ENCODE measurements at places on chromosomes 4 and X.

DNA sequence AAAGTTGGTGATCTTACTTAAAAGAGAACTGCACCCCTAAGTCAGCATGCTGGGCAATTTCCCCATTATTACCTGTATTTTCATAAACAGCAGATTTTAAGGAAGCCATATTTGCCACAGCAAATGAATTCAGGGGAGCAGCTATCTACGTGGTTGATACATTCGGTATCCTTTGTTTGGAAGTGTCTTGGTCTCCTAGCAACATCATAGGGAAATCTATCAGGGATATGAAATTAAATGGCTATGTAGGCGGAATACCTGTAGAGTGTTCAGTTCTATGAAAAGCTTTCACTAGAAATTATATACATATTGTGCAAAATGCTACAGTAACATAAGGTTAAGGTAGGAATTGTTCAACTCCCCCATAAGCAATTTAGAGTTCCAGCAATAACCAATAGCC lies 157.2 kb upstream of the EMCN start:
- no peaks in the 10 kb centered on the region for H3K36me3 ChIP-seq
- no peaks in the 10 kb centered on the region for H3K4me1 ChIP-seq
- H3K27ac ChIP-seq = no peak overlapping the region
- H3K27me3 ChIP-seq = no peaks in the 10 kb centered on the region
- DNase-seq = no peak
- no peak overlapping the region for H3K4me3 ChIP-seq

GRCh38 chrX:107683124-107683895 lies 55.0 kb downstream of the PRPS1 start:
- DNase-seq = no peak
- peak overlapping the region; percentile 33 for H3K27ac ChIP-seq
- H3K36me3 ChIP-seq = no peaks in the 10 kb centered on the region
- no peaks in the 10 kb centered on the region for H3K27me3 ChIP-seq
- H3K4me3 ChIP-seq = no peak overlapping the region
- peaks cover 39% of the 10 kb centered on the region for H3K4me1 ChIP-seq

GRCh38 chrX:107562482-107562881 lies 65.8 kb upstream of the PRPS1 start:
- no peaks in the 10 kb centered on the region for H3K27me3 ChIP-seq
- H3K36me3 ChIP-seq = peaks cover 16% of the 10 kb centered on the region
- H3K27ac ChIP-seq = no peak overlapping the region
- H3K4me1 ChIP-seq = no peaks in the 10 kb centered on the region
- no peak overlapping the region for H3K4me3 ChIP-seq
- DNase-seq = no peak

- no peaks in the 10 kb centered on the region for H3K4me1 ChIP-seq
- no peak for DNase-seq
- H3K4me3 ChIP-seq = no peak overlapping the region
Measured at GRCh38 chrX:67673741-67674274, 130.0 kb downstream of the AR start.

- H3K4me1 ChIP-seq = peaks cover 6% of the 10 kb centered on the region
- H3K27me3 ChIP-seq = peaks cover 8% of the 10 kb centered on the region
- H3K27ac ChIP-seq = no peak overlapping the region
- no peak overlapping the region for H3K4me3 ChIP-seq
Measured at GRCh38 chr4:165440415-165441158, 61.8 kb downstream of the CPE start.

DNA sequence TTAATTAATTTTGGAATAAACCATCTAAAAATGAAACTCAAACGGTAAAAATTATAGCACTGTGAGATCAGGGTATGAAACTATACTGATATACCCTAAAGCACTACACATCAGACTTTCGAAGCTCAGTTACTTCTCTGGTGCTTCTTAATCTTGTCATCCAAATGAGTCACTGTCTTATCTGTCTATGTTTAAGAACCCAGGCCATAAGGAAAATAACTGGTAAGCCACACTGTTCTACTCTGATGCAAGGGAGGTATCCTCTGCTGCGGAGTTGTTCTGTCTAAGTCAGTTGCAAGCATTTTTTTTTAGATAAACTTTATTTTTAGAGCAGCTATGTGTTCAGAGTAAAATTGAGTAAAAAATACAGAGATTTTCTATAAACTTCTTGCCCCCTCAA lies 830.8 kb upstream of the POU3F4 start:
- H3K36me3 ChIP-seq = no peaks in the 10 kb centered on the region
- no peaks in the 10 kb centered on the region for H3K4me1 ChIP-seq
- no peak for DNase-seq
- no peaks in the 10 kb centered on the region for H3K27me3 ChIP-seq

DNA sequence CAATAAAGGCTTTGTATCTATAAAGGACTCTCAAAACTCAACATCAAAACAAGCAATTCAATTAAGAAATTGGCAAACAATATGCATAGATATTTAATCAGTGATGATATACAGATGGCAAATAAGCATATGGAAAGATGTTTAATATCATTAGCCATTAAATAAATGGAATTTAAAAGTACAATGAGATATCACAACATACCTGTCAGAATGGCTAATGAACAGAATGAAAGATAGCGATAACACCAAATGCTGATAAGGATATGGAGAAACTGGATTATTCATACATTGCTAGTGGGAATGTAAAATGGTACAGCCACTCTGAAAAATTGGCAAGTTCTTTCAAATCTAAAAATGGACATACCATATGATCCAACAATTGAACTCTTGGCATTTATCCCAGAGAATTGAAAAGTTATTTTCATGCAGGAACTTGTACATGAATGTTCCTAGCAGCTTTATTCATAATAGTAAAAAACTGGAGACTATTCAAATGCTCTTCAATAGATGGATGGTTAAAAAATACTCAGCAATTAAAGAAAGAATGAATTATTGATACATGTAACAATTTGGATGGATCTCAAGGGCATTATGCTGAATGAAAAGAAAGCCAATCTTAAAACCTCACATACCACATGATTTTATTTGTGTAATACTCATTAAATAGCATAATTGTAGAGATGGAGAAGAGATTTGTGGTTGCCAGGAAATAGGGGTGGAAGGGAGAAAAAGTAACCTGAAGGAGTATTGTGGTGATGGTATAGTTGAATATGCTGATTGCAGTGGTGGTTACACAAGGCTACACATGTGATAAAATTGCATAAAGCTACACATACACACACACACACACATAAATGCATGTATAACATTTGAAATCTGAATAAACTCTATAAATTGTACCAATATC lies 45.9 kb upstream of the ALG13 start:
- no peaks in the 10 kb centered on the region for H3K36me3 ChIP-seq
- no peaks in the 10 kb centered on the region for H3K4me1 ChIP-seq
- no peak overlapping the region for H3K4me3 ChIP-seq
- no peak for DNase-seq
- H3K27ac ChIP-seq = no peak overlapping the region

- no peaks in the 10 kb centered on the region for H3K36me3 ChIP-seq
- H3K27me3 ChIP-seq = peaks cover 18% of the 10 kb centered on the region
- no peak for DNase-seq
- H3K4me3 ChIP-seq = no peak overlapping the region
- no peak overlapping the region for H3K27ac ChIP-seq
- peaks cover 3% of the 10 kb centered on the region for H3K4me1 ChIP-seq
Measured at GRCh38 chr4:5824227-5824626, 68.7 kb downstream of the CRMP1 start.

DNA sequence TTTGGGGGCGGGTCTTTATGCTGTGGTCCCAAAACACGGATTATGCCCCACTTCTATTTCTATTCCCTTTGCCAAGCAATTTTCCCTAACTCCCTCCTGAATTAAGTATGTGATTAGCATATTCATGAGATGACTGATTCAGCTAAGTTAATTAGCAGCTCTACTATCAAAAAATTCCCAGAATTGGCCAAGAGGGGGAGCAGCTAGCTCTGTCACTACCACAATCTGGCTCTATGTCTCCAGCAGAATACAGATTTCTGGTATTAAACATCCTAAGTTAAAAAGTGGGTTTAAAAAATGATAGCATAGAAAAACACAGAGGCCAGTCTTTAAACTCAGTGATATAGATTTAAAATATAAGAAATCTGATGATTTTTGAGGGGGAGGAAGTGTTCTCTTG lies 80.3 kb downstream of the GPC4 start:
- H3K36me3 ChIP-seq = no peaks in the 10 kb centered on the region
- H3K4me1 ChIP-seq = no peaks in the 10 kb centered on the region
- DNase-seq = no peak
- H3K4me3 ChIP-seq = no peak overlapping the region

DNA sequence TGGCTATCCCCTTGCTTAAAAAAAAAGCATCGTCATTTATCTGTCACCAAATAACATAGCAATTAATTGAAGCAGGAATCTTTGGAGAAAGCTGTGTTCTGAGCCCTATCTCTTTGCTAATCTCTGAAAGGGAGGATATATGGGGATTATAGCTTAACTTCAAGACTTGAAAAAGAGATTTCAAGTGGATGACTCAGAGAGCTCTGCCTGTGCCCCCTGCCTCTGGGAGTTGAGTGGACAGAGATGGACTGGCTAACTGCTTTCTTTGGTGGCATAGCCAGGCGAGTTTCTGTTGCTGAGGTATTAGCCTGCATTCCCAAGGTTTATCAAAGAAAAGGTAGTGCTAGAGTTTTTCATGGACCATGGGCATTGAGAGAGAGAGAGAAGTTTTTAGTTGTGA lies 91.6 kb downstream of the DDIT4L start:
- no peak overlapping the region for H3K27ac ChIP-seq
- peaks cover 21% of the 10 kb centered on the region for H3K4me1 ChIP-seq
- H3K36me3 ChIP-seq = no peaks in the 10 kb centered on the region
- H3K27me3 ChIP-seq = no peaks in the 10 kb centered on the region
- DNase-seq = no peak

DNA sequence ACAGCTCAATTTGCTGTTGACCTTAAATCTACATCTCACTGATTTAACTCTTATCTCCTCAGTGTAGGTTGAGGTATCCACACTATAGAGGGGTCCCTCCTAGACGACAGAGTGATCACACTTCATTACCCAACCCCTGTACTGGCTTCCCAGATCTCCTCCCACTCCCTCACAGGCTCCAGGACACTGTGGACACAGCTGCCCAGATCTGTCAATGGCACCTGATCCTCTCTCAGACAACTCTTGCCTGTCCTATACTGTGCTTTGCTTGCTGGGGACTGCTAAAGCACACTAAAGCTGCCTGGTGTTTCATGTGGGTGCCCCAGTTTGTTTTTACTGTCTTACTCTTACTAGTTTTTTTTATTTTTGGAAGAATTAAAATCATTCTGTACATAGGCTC lies 27.9 kb downstream of the RAB40AL start:
- H3K27me3 ChIP-seq = no peaks in the 10 kb centered on the region
- H3K27ac ChIP-seq = no peak overlapping the region
- H3K4me3 ChIP-seq = no peak overlapping the region
- H3K4me1 ChIP-seq = no peaks in the 10 kb centered on the region
- H3K36me3 ChIP-seq = no peaks in the 10 kb centered on the region

GRCh38 chrX:13939741-13940597 lies 89.7 kb downstream of the GEMIN8 start:
- peaks cover 4% of the 10 kb centered on the region for H3K4me1 ChIP-seq
- peaks cover 18% of the 10 kb centered on the region for H3K27me3 ChIP-seq
- no peak overlapping the region for H3K27ac ChIP-seq
